ENCODE measurements at places on chromosomes 6 and 20.

DNA sequence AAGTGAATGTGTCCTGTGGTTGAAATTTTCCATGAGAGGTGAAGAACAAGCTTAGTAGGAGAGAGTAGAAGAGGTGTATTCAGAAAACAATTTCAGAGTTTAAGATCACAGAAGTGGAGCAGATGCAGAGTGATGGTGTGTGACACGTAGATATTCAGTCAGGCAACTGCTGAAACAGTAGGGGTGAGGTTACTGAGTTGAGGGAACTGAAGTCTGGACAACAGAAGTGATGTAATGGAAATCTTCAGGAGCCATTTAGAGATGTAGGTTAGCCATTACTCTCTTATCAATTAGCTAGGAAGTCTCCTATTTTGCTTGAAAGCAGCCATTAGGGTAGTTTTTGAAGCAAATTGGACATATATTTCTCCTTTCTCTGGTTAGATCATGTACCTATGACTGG is 584.4 kb downstream of the PKHD1 start:
- H3K4me3 ChIP-seq = no peak overlapping the region
- no peaks in the 10 kb centered on the region for H3K36me3 ChIP-seq
- no peaks in the 10 kb centered on the region for H3K27me3 ChIP-seq
- H3K4me1 ChIP-seq = no peaks in the 10 kb centered on the region
- no peak for DNase-seq

DNA sequence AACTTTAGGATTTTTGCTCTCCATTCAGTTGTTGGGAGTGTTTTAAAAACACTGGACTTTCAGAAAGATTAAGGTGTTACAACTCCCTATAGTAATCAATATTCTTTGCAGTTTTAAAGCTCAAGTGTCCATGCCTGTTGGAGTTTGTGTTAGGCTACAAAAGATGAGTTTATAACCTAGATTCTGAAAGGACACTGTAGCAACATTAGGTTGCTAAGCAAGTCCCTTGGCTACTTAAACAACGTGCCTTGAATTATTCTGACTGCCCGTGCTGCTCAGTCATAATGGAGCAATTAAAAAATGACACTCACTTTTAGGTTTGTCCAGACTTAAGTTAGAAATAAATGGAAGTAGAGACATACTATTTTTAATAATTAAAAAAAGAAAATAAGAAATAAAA is 41.0 kb downstream of the KLHL32 start:
- no peaks in the 10 kb centered on the region for H3K36me3 ChIP-seq
- no peaks in the 10 kb centered on the region for H3K4me1 ChIP-seq
- H3K27ac ChIP-seq = no peak overlapping the region
- DNase-seq = no peak

DNA sequence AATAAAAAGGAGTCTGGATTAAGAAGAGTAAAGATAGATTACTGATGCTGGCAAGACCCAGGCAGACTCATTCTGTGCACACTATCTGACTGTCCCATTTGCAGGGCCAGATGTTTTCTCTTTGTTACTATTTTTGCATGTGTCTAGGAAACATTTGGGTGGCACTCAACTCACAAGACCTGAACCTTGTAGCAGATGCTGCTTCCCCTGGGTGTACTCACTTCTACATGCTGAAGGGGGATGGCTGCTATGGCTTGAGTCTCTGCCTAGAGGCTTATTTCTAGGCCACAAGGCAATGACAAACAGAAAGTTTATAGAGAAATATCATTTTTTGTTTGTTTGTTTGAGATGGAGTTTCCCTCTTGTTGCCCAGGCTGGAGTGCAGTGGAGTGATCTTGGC is 351.4 kb downstream of the FOXA2 start:
- H3K4me3 ChIP-seq = no peak overlapping the region
- H3K36me3 ChIP-seq = no peaks in the 10 kb centered on the region
- H3K4me1 ChIP-seq = no peaks in the 10 kb centered on the region
- DNase-seq = no peak

DNA sequence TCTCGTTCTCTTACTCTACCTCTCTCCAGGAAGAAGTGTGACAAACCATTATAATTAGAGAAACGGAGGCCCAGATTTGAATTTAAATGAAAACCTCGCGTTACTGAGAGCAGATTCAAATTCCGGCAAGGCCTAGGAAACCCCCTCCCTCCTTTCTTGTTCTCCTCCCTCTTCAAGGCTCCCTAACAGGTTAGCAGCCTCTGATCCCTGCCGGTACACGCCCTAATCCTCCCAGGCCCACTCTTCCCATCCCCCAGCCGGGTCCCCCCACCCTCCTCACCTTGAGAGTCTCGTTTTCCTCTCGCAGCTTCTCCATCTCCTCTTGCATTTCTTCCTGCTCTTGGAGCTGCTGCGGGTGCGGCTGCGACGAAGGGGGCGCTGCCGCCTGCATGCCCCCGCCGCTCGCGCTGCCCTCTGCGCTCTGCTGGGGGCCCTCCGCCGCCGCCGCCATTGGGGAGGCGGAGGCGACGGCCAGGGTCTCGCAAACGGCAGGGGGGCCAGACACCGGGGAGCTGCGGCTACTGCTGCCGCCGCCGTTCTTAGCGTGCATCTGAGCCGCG is 3.8 kb downstream of the MTCL3 start:
- peak overlapping the region; percentile 50 for H3K4me3 ChIP-seq
- no peak for DNase-seq
- peaks cover 22% of the 10 kb centered on the region for H3K27me3 ChIP-seq
- H3K36me3 ChIP-seq = no peaks in the 10 kb centered on the region

DNA sequence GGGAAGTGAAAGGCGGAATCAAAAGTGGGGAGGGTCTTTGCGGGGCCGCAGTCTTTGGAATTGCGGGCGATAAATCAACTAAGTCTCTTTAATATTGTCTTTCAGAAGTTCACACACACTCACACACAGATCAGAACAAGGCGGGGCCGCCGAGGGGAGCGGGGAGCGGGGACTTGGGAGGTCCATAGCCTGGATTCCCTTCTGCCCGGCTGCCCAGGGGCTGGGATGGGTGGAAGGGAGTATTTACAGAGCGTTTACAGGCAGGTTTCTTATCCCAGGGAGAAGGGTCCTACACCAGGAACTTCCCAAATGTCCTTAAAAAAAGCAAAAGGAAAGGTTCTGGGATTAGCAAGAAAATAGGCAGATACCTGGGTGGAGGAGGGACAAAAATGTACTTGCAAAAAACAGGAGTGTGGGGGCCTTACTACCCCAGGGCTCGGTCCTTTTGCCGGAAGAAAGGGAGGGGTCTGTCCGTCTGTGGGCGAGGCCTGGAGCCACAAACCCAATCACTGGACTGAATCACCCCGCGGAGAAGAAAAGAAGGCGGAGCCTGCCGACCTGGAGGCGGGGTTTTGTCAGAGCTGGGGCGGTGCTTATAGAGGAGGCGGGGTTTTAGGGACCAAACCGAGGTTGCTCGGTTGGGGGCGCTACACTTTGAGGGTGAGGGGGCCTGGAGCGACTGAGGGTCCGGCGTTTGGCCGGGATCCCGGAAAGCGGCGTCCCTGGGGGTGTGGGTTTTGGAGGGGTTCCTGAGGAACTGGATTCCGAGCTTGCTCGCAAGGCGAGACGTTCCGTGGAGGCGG is 3.2 kb downstream of the PRRT1 start:
- H3K27me3 ChIP-seq = no peaks in the 10 kb centered on the region
- H3K36me3 ChIP-seq = no peaks in the 10 kb centered on the region
- no peak overlapping the region for H3K4me3 ChIP-seq
- peaks cover 38% of the 10 kb centered on the region for H3K4me1 ChIP-seq

DNA sequence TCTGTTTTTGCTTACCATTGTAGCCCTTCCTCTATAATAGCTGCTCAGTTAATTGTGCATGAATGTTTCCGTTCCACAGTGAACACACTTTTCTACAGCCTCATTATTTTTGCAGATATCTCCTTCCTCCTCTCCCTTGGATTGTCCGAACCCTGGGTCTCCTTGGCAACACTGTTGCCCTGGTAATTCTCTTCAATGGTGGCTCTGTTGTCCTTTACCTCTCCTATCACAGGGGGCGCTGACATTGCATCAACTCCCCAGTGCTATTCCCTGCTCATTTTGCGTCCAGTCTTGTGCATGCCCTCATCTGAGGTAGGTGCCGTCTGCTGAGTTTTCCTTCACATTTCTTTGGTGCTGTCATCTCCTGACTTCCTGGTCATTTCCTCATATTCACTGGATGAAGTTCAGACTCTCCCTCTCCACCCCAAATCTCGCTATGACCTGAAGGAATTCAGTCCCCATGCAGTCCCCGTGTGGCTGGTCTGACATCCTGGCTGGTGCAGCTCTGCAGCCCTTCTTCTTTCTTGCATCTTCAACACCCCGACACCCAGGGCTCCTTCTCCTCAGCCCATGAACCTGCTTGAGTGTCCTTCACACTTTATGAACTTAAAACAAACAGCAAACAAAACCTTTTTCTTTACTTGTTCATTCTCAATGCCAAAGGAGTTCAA is 21.1 kb downstream of the PHACTR2 start:
- H3K36me3 ChIP-seq = no peaks in the 10 kb centered on the region
- no peak overlapping the region for H3K4me3 ChIP-seq
- H3K27me3 ChIP-seq = no peaks in the 10 kb centered on the region
- H3K4me1 ChIP-seq = no peaks in the 10 kb centered on the region
- no peak for DNase-seq
- no peak overlapping the region for H3K27ac ChIP-seq

DNA sequence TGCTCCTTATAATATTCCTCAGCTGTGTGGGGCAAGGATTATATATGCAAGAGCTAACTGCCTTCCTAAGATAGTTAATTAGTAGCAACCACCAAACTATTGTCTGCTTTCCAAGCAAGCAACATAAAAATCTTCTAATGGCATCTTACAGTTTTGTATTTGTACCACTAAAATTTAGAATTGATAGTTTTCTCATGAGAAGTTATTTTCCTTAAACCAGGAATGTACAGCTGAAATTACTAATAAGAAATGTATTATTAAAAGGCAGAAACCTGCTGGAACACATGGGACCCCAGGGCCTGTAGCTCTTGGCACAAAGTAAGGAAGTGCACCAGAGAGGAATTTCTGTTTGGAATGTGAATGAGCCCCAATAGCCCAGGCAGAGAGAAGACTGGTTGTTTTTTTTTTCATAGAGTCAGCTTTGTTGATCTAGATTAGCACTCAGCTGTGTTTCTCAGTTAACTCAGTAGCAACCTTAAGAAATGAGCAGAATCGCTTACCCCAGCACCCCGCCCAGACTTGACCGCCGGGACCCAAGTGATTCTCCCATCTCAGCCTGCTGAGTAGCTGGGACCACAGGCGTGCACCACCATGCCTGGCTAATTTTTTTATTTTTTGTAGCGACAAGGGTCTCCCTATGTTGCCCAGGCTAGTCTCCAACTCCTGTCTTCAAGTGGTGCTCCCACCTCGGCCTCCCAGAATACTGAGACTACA is 2.6 kb downstream of the MGME1 start:
- H3K36me3 ChIP-seq = no peaks in the 10 kb centered on the region
- DNase-seq = no peak
- no peaks in the 10 kb centered on the region for H3K27me3 ChIP-seq
- H3K4me1 ChIP-seq = no peaks in the 10 kb centered on the region

- no peaks in the 10 kb centered on the region for H3K27me3 ChIP-seq
- H3K4me3 ChIP-seq = no peak overlapping the region
- H3K4me1 ChIP-seq = no peaks in the 10 kb centered on the region
- no peaks in the 10 kb centered on the region for H3K36me3 ChIP-seq
Measured at GRCh38 chr20:60422848-60423247, 464.6 kb downstream of the CDH26 start.

DNA sequence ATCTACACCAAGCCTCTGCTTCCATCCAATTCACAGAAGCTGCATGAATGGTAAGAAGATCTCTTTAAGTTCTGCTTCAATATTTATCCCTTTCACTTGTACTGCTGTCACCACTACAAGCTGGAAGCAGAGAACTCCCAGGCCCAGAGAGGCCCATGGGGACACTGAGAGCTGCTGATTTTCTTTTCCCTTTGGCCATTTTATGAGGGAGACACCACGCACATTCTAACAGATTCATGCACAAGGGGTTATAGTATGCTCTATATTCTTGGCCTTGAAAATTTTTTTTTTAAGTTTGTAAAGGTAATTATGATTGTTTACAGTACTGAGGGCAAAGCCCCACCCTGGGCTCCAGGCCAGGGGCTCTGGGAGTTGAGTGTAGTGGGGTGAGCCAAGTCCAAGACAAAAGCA is 88.4 kb downstream of the MYB start:
- no peak overlapping the region for H3K4me3 ChIP-seq
- no peak overlapping the region for H3K27ac ChIP-seq
- no peaks in the 10 kb centered on the region for H3K4me1 ChIP-seq
- H3K27me3 ChIP-seq = no peaks in the 10 kb centered on the region
- H3K36me3 ChIP-seq = no peaks in the 10 kb centered on the region
- DNase-seq = no peak

DNA sequence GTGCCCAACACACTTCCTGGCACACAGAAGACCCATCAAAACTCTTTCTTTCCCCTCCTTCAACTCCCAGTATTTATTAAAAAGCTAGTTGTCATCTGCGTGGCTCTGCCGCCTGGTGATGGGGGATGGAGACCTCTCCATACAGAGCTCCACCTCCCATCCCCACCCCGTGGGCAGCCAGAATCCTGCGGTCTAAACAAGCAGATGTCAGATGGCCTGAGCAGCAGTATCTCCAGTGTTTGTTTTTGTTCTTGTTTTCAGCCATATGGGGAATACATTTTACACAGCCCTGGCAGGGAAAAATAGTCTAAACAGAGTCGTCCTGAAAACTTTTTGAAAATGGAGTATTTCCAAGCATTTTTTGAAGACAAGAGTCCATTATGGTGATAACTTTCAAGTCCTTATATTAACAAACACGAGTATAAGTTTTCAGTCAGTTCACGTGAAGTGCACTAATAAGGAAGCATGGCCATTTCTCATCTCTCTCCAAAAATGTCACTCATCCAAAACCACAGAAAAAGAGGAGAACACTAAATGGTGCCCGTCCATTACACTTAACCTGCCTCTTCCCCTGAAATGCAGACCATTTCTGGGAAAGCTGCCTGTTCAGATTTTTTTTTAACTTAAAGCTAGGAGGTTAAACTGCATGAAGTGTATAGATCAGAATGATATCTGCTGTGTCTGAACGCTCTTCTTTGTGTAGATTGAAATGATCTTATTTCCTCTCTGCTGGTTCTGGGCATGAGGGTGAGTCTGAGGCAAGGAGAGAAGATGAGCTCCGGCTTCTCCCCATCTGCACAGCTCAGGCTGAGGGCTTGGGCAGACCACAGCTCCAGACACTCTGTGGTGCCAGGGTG is 91.0 kb downstream of the TCP11 start:
- peak overlapping the region; percentile 83 for H3K27ac ChIP-seq
- DNase-seq = peak; percentile 54
- H3K4me3 ChIP-seq = no peak overlapping the region
- no peaks in the 10 kb centered on the region for H3K4me1 ChIP-seq
- no peaks in the 10 kb centered on the region for H3K27me3 ChIP-seq

GRCh38 chr6:109079981-109080380 is 14.7 kb downstream of the SESN1 start:
- no peak for DNase-seq
- peaks cover 7% of the 10 kb centered on the region for H3K4me1 ChIP-seq
- H3K27me3 ChIP-seq = no peaks in the 10 kb centered on the region
- peaks cover 3% of the 10 kb centered on the region for H3K36me3 ChIP-seq

DNA sequence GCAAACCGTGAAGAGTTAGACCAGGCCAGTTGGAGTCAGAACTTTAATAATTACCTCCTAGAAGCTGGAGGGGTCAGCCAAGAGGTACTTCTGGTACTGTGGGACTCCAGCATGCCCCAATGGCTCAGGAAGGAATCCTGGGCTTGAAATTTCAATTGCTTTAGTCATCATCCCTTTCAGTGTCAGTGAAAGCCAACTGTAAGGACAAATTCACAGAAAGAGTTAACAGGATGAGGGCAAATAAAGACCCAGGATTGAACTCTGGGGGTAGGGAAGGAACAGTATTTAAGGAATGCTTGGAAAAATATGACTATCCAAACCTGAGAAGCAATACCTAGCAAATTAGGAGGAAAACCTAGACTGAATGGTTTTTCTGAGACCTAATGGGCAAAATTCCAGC is 735.1 kb upstream of the MARCKS start:
- H3K27me3 ChIP-seq = no peaks in the 10 kb centered on the region
- H3K27ac ChIP-seq = no peak overlapping the region
- no peak for DNase-seq
- no peaks in the 10 kb centered on the region for H3K4me1 ChIP-seq
